ENCODE measurements at places on chromosomes 7 and 10.

- H3K4me3 ChIP-seq: no peak overlapping the region
- H3K36me3 ChIP-seq: no peaks in the 10 kb centered on the region
- H3K27me3 ChIP-seq: no peaks in the 10 kb centered on the region
- DNase-seq: no peak
These were observed 1107.2 kb downstream of the NRG3 start for GRCh38 chr10:82982110-82982608.

DNA sequence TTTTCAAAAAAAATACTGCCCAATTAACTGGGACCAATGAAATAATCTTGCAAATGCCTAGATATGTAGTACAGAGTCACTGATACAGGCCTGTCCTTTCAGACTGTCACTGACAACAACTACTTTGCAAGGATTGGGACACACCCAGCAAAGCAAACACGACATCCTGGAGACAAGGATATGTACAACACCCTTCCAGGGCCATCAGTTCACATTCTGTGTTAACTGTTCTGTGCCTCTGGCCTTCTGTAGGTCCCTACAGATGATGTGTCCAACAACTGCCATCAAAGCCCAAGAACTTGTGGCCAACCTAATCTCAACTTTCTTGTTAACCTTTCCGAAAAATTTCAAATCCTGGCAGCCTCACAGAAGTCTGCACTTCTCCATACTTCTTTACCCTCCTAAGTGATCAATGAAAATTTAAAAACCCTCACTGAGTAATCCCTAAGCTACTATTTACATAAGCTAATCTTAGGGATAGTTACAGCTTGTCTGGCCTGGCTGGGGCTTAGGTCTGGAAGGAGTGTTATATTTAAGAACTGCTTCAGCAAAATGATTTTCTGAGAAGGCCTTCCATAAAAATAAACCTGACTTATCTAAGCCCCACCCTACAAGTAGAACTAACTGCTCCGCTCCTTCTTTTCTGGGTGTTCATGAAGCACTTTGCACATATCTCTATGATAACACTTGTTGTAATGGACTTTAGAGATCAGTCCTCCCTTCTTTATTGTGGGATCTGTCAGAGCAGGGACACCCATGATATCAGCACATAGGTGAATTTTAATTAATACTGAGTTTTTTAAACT, 21.0 kb downstream of the COBL start:
- no peaks in the 10 kb centered on the region for H3K36me3 ChIP-seq
- no peak for DNase-seq
- no peaks in the 10 kb centered on the region for H3K4me1 ChIP-seq
- no peak overlapping the region for H3K27ac ChIP-seq
- H3K27me3 ChIP-seq: no peaks in the 10 kb centered on the region
- H3K4me3 ChIP-seq: no peak overlapping the region

DNA sequence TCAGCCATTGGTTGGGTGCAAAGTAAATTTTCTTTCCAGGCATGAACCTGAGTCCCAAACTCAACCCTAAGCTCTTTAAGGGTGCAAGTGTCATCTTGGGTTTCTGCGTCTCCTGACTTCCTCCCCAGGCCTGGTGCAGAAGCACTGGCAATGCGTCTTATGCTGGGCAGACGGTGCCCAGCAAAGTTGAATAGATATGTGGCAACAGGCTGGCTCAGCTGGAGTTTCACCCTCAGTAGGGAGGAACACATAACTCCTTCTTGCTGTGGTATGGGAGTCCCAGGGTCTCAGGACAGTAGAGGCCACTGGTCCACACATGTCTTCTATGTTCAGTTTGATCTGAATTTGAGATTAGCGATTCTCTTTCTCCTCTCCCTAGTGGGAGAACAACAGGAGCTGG, 181.3 kb downstream of the RPS24 start:
- no peak overlapping the region for H3K4me3 ChIP-seq
- H3K27ac ChIP-seq: peak overlapping the region; percentile 85

- peaks cover 14% of the 10 kb centered on the region for H3K4me1 ChIP-seq
- DNase-seq: peak; percentile 10
- H3K4me3 ChIP-seq: no peak overlapping the region
- no peaks in the 10 kb centered on the region for H3K36me3 ChIP-seq
These were observed 46.2 kb upstream of the COMTD1 start for GRCh38 chr10:75281974-75282373.

DNA sequence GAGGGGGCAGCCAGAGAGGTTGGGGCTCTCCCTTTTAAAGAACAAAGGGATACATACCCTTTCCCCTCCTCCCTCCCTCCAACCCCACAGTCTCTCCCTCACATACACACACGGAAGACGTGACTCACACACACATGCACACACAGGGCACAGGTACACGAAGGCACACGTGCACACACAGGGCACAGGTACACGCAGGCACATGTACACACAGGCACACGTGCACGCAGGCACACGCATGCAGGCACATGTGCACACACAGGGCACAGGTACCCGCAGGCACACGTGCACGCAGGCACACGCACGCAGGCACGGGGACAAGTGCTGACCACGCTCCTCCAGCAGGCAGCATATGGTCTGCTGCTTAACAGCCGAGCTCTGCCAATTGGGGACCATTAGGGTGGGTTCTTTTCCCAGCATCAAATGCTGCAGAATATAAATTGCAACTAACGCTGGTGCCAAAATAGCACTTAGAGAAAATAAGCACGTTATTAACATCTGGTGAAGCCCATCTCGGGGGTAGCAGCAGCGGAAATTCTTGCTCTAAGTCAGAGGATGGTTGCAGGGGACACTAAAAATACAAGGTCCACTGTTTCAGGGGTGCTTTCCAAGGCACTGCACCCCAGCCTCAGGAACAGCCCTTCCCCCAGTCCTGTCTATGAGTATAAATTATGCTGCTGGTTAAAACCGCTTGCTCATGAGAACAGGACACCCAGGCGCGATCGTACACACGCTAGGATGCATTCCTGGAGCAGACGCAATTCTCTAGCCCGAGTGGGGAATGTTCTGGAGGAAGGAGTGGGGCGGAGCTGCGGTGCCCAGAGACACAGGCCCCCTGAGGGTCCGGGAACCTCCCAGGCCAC, 55.2 kb upstream of the TNRC18 start:
- no peak for DNase-seq
- H3K4me3 ChIP-seq: no peak overlapping the region
- no peaks in the 10 kb centered on the region for H3K27me3 ChIP-seq
- H3K4me1 ChIP-seq: peaks cover 24% of the 10 kb centered on the region

DNA sequence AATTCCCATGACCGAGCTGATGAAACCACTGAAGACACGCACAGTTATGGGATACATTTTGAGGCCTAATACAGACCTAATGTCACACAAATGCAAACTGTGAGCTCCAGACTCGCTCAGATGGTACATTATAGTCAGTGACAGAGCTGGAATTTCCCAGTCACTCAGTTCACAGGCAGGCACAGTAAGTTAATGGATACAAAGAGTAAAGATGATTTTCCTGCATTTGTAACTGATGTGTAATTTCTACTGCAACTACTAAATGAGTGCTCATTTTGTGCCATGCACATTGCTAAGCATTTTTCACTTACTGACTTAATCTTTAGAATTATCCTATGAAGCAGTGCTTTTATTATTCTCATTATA, 56.5 kb downstream of the ENO4 start:
- H3K27me3 ChIP-seq: no peaks in the 10 kb centered on the region
- H3K4me3 ChIP-seq: no peak overlapping the region
- no peaks in the 10 kb centered on the region for H3K4me1 ChIP-seq
- H3K27ac ChIP-seq: no peak overlapping the region
- no peaks in the 10 kb centered on the region for H3K36me3 ChIP-seq
- no peak for DNase-seq

- no peak overlapping the region for H3K27ac ChIP-seq
- no peaks in the 10 kb centered on the region for H3K27me3 ChIP-seq
- no peaks in the 10 kb centered on the region for H3K36me3 ChIP-seq
- no peak overlapping the region for H3K4me3 ChIP-seq
- H3K4me1 ChIP-seq: no peaks in the 10 kb centered on the region
These were observed 132.9 kb downstream of the MBL2 start for GRCh38 chr10:52639652-52640051.

- H3K36me3 ChIP-seq: no peaks in the 10 kb centered on the region
- no peak for DNase-seq
- peaks cover 39% of the 10 kb centered on the region for H3K4me1 ChIP-seq
- H3K4me3 ChIP-seq: no peak overlapping the region
- no peak overlapping the region for H3K27ac ChIP-seq
These were observed 64.6 kb downstream of the GSAP start for GRCh38 chr7:77351539-77352004.

GRCh38 chr10:125038637-125039036, 96.7 kb downstream of the ZRANB1 start:
- H3K36me3 ChIP-seq: no peaks in the 10 kb centered on the region
- no peak overlapping the region for H3K27ac ChIP-seq
- DNase-seq: no peak
- H3K4me3 ChIP-seq: no peak overlapping the region
- H3K27me3 ChIP-seq: no peaks in the 10 kb centered on the region
- H3K4me1 ChIP-seq: peaks cover 73% of the 10 kb centered on the region

- H3K27ac ChIP-seq: peak overlapping the region; percentile 23
- H3K36me3 ChIP-seq: no peaks in the 10 kb centered on the region
- H3K4me3 ChIP-seq: no peak overlapping the region
- DNase-seq: peak; percentile 73
- H3K4me1 ChIP-seq: peaks cover 22% of the 10 kb centered on the region
- no peaks in the 10 kb centered on the region for H3K27me3 ChIP-seq
These were observed 98.4 kb downstream of the PIP4K2A start for GRCh38 chr10:22615819-22616499.

DNA sequence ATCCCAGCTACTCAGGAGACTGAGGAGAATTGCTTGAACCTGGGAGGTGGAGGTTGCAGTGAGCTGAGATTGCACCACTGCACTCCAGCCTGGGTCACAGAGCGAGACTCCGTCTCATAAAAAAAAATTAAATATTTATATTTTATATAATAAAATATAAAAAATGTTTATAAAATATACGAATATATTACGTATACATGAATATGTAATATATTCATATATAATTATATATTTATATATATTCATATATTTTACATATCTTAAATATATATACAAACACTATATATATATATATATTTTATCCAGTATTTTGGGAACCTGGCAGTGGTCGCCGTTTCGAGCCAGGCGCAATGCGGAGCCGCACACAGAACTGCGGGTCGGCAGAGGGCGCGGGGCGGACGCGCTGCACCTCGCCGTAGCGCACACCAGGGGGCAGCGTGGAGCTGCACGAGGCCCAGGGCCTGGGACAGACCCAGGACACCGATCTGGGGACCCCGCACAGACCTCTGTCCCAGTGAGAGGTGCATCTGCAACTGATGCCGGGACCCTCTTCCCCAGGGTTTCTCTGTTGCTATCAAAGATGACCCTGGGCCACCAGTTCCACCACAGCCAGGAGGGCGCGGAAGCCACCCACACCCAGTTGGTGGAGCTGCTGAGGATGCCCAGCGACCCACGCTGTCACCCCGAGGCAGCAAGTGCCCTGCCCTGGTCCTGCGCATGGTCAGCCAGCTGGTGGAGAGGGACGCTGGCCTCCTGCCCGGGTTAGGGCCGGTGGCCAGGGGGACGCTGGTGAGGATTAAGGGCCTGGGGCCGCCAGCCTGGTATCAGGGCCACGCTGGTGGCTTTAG, 22.7 kb downstream of the AP5Z1 start:
- no peaks in the 10 kb centered on the region for H3K27me3 ChIP-seq
- no peaks in the 10 kb centered on the region for H3K36me3 ChIP-seq
- peaks cover 2% of the 10 kb centered on the region for H3K4me1 ChIP-seq
- no peak overlapping the region for H3K4me3 ChIP-seq
- DNase-seq: no peak
- H3K27ac ChIP-seq: no peak overlapping the region

DNA sequence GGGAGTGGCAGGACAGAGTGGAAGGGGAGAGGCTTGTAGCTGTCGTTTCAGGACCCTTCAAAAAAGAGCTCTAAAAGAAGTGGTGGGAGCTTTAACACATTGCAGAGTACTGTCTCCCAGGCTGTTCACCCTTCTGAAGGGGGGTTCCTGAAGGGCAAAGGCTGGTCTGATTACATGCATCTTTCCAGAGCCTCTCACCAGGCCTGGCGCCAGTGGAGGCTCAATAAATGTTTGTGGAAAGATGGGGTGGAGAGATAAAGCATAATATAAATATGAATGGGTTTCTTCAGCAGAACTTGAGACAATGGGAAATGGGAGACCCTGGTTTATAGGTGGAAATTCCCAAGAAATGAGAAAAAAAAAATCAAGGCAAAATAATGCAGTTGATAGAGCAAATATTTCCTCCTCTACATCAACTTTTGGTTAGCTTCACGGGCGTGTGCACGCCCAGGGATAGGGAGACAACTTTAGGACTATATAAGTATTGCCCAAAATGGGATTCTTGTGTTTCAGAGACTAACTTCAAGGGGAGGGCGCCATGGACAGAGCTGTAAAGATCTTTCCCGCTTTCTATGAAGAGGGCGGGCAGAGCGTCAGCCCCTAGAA, 613 bp upstream of the BUB3 start:
- H3K4me1 ChIP-seq: peaks cover 48% of the 10 kb centered on the region
- peaks cover 3% of the 10 kb centered on the region for H3K36me3 ChIP-seq
- peaks cover 45% of the 10 kb centered on the region for H3K27me3 ChIP-seq
- no peak overlapping the region for H3K27ac ChIP-seq
- DNase-seq: no peak

GRCh38 chr7:43815373-43815772, 53.9 kb downstream of the MRPS24 start:
- H3K27ac ChIP-seq: no peak overlapping the region
- no peaks in the 10 kb centered on the region for H3K36me3 ChIP-seq
- no peaks in the 10 kb centered on the region for H3K4me1 ChIP-seq

- no peaks in the 10 kb centered on the region for H3K4me1 ChIP-seq
- H3K4me3 ChIP-seq: no peak overlapping the region
- H3K27ac ChIP-seq: no peak overlapping the region
- DNase-seq: no peak
These were observed 252.7 kb upstream of the MBL2 start for GRCh38 chr10:53025172-53025711.

GRCh38 chr7:73967832-73968290, 60.1 kb upstream of the ELN start:
- H3K36me3 ChIP-seq: no peaks in the 10 kb centered on the region
- H3K4me1 ChIP-seq: no peaks in the 10 kb centered on the region
- DNase-seq: no peak
- H3K27ac ChIP-seq: no peak overlapping the region
- H3K27me3 ChIP-seq: no peaks in the 10 kb centered on the region
- no peak overlapping the region for H3K4me3 ChIP-seq

GRCh38 chr7:143426479-143427142, 16.6 kb upstream of the TAS2R60 start:
- H3K27ac ChIP-seq: no peak overlapping the region
- no peak overlapping the region for H3K4me3 ChIP-seq
- no peaks in the 10 kb centered on the region for H3K36me3 ChIP-seq
- no peaks in the 10 kb centered on the region for H3K4me1 ChIP-seq
- no peaks in the 10 kb centered on the region for H3K27me3 ChIP-seq

- no peaks in the 10 kb centered on the region for H3K27me3 ChIP-seq
- H3K4me3 ChIP-seq: no peak overlapping the region
- H3K4me1 ChIP-seq: no peaks in the 10 kb centered on the region
- no peaks in the 10 kb centered on the region for H3K36me3 ChIP-seq
- H3K27ac ChIP-seq: no peak overlapping the region
These were observed 10.2 kb upstream of the EPC1 start for GRCh38 chr10:32357056-32357735.

DNA sequence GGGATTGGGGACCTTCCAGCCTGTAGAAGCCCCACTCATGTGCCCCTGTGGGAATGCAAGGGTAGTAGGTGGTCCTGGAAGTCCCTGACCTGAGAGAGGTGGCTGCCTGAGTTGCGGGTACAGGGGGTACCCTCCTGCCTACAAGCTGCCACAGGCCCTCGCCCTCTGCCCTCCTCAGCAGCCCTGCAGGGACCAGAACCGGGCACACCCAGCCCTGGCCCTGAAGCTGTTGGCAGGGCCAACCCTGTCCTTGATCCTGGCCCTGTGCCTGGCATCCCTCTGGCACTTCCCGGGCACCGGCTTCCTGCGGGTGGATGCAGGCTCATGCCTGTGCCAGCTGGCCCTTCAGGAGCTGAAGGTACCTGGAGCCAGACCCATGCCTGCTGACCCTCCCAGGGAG, 54.9 kb upstream of the ELN start:
- DNase-seq: no peak
- H3K36me3 ChIP-seq: no peaks in the 10 kb centered on the region
- H3K27me3 ChIP-seq: no peaks in the 10 kb centered on the region

Data from sigmoid colon (tissue), 7 donors.